ENCODE measurements at places on chromosomes 7 and 10.

DNA sequence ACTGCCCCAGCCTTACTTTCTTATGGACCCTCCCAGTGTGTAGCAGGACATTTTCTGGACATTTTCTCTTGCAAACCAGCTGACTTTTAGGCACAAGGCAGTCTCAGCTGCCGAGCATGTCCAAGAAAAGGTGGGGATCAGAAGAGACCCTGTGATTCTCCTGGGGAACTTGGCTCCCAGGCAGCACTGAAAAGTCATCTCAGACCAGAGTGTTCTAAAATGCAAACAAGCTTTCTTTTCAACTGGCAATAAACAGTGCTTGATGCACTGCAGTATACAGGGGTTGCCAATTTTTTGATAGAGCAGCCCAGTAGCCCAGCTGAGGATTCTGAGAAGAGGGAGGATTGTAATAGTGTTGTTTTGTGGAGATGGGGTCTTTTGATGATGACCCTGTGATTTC, 168.0 kb upstream of the PHYHIPL start:
- no peak for DNase-seq

DNA sequence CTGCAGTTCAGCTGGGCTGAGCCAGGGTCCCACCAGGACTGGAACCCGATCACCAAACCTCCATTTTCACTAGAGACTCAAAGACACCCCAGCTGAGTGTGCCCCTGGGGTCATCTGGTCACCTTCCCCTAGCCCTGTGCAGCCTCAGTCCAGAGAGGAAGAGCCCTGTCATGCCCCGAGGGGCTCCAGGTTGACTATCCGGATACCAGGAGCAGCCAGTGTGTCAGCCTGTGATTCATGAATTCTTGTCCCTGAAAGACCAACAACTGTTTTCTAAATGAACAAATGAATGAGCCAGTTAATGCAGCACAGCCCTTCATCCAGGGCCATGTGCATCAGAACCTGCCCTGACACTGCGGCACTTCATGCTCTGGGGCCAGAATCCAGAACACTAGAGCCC, 201.9 kb upstream of the TCERG1L start:
- DNase-seq, result no peak

GRCh38 chr10:133142523-133143199, 17.4 kb upstream of the KNDC1 start:
- no peak for DNase-seq

- DNase-seq, result peak; percentile 39
These were observed 14.0 kb upstream of the RALA start for GRCh38 chr7:39609113-39609934.

- no peak for DNase-seq
These were observed 1.9 kb downstream of the EXOC6 start for GRCh38 chr10:92850185-92850584.

- DNase-seq, result no peak
These were observed 159.6 kb upstream of the CHST15 start for GRCh38 chr10:124253006-124253405.

GRCh38 chr10:125153703-125154490, 6.5 kb downstream of the CTBP2 start:
- DNase-seq, result no peak

DNA sequence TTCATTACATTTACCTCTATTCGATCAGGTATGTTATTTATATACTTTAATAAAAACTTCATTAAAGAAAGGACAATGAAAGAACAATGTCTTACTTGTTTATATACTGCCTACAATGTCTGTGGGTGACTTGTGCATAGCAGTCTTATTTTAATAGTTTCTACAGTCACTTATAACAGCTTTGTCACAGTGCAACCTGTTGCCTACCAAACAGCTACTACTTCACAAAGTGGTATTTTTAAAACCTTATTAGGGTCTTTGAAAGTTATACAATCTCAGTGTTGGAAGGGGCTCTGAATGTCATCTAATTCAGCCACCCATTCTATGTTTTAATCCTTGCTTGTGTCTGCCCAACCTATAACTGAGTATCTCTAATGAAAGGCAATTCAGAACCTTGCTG, 19.0 kb downstream of the MTPN start:
- no peak for DNase-seq

DNA sequence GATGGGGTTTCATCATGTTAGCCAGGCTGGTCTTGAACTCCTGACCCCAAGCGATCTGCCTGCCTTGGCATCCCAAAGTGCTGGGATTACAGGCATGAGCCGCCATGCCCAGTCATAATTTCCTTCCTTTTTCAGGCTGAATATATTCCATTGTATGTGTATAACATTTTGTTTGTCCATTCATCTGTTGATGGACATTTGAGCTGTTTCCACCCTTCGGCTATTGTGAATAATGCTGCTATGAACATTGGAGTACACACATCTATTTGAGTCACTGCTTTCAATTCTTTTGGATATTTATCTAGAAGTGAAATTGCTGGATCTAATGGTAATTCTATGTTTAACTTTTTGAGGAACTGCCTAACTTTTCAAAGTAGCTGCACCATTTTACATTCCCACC, 34.6 kb downstream of the TLX1 start:
- DNase-seq, result no peak

DNA sequence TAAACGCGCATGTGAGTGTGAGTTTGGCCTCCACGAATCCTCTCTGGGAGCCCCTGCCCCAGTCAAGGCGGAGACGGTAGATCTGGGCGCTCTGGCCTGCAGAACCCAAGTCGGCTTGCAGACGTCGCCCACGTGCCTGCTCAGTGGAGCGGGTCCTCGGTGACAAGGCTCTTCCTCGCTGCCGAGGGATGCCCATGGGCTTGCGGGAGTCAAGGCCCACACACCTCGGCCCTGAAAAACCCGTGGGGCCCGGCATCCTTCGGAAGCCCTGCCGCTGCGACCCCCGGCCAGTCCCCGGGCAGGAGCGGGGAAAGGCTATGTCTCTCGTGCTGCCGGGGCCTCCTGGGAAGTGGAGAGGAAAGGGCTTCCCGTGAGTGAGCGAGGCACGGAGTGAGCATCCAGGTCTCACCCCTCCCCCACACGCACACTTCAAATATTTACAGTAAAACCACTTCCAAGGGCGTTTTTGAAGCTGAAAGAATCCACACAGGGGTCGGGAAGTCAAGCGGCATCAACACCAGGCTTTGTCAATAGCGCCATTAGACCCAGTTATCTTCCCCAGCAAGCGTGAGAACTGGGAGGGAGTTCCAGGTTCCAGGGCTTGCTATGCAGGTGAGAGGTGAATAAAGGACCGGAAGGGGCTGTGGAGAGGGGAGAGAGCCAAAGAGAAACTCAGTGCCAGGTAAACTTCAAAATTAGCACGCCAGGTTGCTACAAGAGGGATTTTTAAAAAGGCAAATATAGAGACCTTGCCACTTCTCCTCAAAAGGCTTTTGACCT, 1.1 kb upstream of the MNX1 start:
- peak; percentile 54 for DNase-seq

DNA sequence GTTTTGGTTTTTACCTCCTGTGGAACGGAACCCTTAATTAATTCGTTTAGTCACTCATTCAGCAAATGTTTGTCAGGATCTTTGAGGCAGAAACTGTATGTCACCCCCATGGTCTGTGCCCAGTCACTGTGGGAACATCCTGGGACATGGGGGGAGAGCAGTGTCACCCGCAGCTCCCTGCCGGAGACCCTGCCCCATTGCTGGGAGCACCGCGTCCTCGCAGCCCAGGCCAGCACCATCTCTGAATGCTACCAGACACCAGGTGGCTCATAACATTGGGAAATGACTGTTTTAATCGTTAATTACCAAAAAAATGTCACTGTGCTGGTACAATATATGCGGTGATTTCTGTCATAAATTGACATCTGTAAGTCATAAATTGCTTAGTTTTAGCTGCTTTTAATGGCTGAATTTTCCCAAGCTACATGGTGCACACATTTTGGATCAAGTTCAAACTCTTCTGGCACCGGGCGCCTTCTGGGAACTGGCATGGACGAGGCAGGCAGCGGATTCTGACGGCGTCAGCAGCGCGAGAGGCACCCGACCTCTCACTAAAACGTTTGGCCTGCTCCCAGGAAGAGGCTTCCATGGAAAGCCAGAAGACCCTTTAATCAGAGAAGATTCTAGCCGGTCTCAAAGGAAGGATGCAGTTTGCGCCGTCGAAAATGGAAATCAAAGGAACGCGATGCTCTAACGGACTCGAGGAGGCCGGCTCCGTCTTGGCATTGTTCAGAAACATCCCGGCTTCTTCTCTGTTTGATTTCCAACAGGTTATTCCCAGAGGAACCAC, 184.2 kb downstream of the ADARB2 start:
- DNase-seq, result no peak

GRCh38 chr10:16728266-16728665, 89.0 kb downstream of the RSU1 start:
- DNase-seq, result no peak

DNA sequence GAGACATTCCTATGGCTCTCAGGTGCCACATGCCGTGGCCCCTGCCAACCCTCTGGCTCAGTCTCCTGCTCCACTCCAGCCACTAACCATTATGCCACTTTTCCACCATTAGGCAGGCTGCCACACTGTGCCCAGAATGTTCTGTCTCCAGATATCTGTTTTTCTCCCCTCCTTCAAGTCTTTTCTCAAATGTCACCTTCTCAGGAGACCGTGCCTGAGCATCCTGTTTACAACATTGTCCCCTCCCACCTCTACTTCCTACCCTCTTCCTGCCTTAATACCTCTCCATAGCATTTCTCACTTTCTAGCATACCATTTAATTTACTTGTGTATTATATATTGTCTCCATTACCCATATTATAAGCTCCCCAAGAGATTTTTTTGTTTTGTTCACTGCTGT, 162.5 kb upstream of the LYZL2 start:
- DNase-seq, result no peak

GRCh38 chr7:96016056-96016586, 243.8 kb downstream of the DYNC1I1 start:
- no peak for DNase-seq

DNA sequence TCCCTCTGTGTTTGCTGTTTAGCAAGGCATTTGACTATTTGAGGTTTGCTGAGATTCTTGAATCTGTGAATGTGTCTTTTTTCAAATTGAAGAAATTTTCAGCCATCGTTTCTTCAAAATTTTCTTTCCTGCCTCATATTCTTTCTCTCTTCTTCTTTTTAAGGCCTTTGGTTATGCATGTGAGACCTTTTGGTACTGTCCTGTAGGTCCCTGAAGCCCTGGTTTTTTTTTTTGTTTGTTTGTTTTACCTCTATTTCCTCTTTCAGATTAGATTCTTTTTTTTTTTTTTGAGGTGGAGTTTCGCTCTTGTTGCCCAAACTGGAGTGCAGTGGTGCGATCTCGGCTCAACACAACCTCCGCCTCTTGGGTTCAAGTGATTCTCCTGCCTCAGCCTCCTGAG, 45.3 kb downstream of the MLLT10 start:
- DNase-seq, result no peak

- no peak for DNase-seq
These were observed 57.6 kb downstream of the MALSU1 start for GRCh38 chr7:23356726-23357125.

GRCh38 chr7:138328215-138328614, 131.8 kb upstream of the TRIM24 start:
- DNase-seq, result no peak

- DNase-seq, result no peak
These were observed 51.3 kb downstream of the IKZF1 start for GRCh38 chr7:50355817-50356178.

DNA sequence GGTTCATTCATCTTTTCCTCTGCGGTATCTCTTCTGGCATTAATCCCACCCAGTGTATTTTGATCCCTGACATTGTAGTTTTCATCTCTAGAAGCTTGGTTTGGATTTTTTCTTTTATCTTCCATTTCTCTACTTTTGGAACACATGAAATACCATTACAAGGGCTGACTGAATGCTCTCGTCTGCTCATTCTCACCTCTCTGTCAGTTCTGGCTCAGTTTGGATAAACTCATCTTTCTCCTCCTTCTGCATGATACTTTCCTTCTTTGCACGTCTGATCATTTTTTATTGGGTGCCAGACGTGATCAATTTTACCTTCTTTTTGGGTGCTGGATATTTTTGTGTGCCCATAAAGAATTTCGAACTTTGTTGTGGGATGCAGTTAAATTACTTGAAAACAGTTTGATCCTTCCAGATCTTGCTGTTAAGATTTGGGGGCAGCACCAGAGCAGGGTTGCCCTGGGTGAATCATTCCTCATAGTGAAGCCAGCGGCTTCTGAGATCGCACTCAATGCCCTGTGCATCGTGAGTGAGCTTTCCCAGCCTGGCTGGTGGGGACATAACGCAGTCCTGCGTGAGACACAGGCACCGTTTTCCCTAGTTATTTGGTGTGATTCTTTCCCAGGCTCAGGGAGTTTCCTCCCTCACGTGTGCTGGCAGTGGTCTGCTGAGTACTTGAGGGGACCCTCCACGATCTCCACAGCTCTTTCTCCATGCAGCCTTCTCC, 53.8 kb downstream of the LHPP start:
- DNase-seq, result no peak

- no peak for DNase-seq
These were observed 80.1 kb downstream of the SEC61G start for GRCh38 chr7:54678763-54679489.

DNA sequence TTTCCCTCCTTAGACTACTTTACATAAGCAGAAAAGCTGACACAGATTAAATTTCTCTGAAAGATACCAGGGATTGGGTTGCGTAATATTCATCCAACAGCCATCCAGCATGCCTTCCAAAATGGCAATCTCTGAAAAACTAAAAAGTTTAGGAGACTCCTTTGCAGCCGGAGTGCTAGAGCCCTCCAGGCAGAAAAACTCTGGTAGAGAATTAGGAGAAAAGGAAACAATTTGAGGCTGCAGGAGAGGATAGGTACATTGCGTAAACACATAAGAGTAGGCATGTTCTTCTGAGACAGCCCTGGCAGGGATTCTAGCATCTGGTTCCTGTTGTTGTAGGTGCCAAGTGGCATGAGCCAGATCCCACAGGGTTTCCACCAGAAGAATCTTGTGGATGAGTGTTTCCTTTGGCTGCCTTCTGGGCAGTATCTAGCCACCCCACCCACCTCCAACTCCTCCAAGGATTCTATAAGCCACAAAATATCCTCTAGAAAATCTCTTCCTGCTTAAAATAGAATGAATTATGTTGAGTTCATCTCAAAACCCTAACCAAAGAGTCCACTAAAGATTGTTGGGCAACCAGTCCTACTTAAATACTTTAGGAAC, 402.4 kb downstream of the HGF start:
- DNase-seq, result no peak

DNA sequence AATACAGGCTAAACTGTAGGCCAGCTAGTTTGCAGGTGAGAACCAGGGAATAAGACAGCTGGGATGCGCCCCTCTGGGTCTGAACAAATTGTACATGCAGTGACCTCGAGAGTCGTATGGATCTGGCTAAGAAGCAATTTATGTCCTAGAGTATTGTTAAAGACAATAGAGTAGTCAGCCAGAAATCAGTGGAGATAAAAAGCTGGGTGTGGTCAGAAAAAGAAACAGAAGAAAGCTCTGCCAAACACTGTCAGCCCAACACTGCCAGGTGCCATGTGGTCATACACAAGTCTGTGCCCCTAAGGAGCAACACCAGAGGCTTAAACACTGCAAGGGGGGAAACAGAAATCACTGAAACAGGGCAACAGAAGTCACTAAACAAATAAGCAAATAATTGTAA, 62.2 kb downstream of the CNOT4 start:
- DNase-seq, result no peak

Data from KBM-7 (cell line).